NCI-H1092 (cell line): ENCODE measurements at places on chromosomes 2 and 18.

- no peak for DNase-seq
Observed at GRCh38 chr2:186503827-186504606, 18.0 kb downstream of the ZC3H15 start.

DNA sequence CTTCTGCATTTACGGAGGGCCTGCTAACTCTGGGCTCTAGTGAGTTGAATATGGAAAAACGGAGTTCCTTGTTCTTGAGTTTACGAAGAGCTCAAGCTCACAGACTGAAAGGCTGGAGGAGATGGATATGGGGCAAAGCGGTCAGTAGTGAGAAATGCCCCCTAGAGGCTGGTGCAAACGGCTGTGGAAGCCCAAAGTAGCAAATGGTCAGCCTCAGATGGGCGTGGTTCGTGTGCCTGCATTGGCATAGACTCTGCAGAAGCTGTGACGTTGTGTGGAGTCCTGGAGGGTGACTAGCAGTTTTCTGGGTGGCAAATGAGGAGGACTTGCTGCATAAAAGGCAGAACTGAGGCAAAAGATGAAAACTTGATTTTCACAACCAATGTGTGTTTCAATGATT is 93.6 kb upstream of the TWIST2 start:
- no peak for DNase-seq

GRCh38 chr2:162342841-162343240 is 1.1 kb upstream of the GCA start:
- no peak for DNase-seq

DNA sequence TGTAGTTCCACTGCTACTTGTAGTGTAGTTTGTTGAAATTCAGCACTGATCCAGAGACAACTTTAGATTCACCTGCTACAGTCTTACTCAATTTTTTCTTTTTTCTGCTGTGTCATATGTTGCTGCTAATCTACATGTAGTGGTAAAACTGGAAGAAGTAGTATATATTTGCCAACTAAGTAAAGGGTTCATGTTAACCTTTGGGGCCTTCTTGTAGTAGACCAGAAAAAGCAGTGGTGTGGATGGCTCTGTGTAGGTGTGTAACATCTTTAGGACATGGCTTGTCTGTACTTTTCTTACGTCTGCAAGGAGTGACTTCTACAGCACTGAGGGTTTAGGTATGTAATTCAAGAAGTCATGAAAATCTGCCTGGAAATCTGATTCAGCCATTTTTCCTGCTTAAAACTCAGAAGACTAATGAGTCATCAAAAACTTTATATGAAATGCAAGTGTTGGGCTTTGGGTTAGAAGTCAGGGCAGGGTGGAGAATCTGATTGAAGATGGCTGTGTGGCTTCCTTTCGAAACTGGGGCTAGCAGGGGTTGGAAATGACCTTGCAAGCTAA is 8.4 kb downstream of the PTPRM start:
- no peak for DNase-seq

DNA sequence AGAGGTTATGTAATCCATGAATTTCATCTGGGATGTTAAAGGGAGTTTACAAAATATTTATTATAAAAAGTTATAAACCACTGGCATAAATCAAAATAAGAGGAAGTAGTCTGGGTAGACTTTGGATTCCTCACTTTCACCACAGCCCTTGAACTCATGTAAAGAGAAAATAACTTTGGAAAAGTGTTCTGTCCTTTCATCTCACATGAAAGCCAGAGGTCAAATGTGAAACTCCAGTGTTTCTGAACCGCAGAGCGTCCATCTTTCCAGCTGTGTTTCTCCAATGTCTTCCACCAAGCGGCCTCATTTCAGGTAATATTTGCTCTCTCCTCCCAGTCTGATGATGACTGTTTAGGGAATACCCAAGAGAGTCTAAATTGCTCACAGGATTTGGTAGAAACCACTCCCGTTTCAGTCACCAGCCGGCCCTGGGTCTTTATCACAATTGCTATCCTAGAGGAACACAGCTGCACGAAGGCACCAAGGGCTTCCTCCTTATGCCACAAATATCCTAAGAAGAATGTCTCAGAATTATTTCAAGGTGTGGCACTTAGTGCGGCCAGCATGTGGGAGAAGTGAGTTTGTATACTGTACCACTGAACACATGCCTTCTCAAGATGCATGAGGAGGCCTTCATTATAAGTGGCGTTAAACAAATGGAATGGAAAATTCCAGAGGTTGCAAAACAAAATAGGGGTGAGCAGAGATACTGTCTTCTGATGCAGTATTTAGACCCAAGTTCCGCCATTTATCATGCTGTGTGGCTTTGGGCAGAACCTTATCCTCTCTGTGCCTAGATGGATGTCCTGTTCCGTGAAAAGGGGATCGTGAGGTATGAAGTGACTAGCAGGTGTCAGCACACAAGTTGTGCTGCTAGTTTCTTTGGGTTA is 63.8 kb downstream of the ACTR2 start:
- no peak for DNase-seq

DNA sequence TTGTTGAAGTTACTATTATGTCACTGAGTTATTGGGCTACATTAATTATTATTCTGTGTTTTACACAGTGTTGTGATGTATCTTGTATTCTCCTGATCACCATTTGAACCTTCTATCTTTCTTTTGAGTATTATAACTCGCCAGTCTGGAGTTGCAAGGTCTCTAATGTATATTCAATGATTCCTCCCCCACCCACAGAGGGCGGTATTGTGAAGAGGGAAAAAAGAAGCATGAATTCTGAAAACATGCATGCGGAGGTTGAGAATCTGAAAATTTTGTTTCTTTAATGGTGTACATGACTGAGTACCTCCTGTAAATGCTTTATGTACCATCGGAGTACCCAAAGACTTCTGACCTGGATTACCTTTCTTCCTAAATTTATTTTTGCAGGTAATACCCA is 266.6 kb downstream of the NR4A2 start:
- DNase-seq = no peak

GRCh38 chr2:162025121-162025911 is 48.7 kb downstream of the DPP4 start:
- no peak for DNase-seq

GRCh38 chr18:79405781-79406575 is 10.2 kb downstream of the NFATC1 start:
- DNase-seq = no peak

- no peak for DNase-seq
Observed at GRCh38 chr18:3225588-3225987, 5.8 kb upstream of the MYOM1 start.

DNA sequence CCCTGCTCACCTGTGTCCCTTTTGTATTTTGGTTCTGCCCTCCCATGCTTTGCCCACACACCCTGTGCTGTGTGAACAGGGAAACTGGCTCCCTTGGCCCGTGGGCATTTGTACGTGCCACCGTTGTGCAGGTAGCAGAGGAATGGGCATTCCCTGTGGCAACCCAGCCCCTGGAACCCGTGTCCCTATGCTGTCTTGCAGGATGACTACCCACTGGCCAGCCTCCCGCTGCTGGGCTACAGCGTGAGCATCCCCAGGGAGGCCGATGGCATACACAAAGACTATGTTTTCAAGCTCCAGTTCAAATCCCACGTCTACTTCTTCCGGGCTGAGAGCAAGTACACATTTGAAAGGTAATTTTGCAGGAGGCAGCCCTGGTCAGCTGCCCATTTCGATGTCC is 15.3 kb downstream of the STK25 start:
- no peak for DNase-seq

DNA sequence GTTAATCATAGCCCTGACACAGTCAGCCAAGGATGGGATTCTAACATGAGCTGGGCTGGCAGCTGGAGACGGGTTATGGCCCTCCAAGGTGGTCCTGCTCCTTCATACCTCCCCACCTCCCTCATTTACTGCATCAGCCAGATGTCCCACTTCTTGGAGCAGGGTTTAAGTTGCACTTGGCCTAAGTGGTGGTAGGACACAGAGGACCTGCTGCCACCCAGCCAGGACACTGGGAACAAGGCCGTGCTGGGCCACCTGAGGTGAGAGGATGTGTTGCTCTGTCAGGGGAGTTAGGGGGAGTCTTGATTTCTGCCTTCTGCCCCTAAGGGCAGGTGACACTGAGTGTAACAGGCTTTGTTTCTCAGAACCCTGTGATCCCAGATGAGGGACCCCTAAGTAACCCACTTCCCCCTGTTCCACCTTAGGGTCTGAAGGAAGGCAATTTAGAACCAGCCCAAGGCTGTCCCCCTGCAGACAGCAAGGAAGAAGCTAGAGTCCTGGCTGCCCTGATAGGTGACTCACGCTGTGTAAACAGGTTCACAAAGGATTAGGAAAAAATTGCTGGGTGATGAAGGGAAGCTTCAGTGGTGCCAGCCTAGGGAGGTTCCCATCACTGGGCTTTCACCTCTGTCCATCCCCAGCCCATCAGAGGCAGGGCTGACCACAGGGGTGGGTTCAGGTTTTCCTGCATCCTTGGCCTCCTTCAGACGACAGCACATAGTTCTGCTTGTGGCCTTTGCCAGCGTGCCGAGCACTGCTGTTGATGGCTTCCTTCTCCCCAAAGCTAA is 114.3 kb upstream of the MCFD2 start:
- DNase-seq = no peak

DNA sequence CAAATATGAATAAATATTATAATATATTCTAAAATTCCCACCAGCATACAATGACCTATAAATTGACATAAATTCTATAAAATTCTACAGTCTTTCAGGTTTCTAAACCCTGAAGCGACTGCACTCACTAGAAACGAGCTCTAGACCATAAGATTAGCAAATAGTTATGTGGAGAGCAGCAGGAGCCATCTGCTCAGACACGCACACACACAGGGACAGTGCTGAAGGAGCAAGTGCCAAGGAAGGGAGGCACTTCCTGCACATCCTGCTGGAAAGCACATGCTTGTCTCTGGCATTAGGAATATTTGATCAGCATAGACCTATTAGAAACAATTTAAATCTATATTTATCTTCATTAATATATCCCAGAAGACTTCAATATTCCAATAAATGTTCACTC is 713.9 kb upstream of the CDH2 start:
- no peak for DNase-seq

DNA sequence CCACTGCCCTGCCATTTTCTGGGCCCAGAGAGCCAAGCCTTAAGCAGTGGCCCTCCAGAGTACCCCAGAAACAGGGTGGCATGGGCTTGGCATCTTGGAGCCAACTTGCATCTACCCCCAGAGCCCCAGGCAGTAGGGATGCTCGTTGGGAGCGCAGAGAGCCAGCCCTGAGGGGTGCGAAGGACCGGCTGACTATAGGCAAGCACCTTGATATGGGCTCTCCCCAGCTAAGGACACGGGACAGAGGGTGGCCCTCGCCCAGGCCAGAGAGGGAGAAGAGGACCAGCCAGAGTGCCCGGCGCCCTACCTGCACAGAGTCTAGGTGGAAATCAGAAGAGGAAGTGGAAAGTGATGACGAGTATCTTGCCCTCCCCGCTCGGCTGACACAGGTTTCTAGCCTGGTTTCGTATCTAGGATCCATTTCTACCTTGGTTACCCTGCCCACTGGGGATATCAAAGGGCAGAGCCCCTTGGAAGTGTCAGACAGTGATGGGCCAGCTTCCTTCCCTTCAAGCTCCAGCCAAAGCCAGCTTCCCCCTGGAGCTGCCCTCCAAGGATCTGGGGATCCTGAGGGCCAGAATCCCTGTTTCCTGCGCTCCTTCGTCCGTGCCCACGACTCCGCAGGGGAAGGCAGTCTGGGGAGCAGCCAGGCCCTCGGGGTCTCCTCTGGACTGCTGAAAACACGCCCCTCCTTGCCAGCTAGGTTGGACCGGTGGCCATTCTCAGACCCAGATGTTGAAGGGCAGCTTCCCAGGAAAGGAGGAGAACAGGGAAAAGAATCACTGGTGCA is 16.2 kb downstream of the CEP68 start:
- no peak for DNase-seq

DNA sequence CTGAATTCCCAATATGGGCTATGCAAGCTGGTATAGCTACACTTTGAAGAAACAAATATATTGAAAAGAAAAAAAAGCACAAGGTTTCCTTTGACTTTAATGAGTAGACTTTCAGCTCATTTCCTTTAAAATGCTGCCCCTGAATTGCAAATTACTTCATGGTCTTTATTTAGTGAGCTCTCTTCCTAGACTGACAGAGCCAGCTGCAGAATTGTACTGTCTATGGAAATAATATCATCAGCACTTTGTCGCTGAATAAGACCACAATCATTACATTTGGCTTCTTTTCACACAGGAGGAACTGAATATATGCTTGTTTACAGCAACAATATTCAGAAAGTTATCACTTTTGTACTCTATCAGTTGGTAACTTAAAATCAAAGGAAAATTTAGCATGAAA is 41.7 kb downstream of the ARL5A start:
- no peak for DNase-seq

DNA sequence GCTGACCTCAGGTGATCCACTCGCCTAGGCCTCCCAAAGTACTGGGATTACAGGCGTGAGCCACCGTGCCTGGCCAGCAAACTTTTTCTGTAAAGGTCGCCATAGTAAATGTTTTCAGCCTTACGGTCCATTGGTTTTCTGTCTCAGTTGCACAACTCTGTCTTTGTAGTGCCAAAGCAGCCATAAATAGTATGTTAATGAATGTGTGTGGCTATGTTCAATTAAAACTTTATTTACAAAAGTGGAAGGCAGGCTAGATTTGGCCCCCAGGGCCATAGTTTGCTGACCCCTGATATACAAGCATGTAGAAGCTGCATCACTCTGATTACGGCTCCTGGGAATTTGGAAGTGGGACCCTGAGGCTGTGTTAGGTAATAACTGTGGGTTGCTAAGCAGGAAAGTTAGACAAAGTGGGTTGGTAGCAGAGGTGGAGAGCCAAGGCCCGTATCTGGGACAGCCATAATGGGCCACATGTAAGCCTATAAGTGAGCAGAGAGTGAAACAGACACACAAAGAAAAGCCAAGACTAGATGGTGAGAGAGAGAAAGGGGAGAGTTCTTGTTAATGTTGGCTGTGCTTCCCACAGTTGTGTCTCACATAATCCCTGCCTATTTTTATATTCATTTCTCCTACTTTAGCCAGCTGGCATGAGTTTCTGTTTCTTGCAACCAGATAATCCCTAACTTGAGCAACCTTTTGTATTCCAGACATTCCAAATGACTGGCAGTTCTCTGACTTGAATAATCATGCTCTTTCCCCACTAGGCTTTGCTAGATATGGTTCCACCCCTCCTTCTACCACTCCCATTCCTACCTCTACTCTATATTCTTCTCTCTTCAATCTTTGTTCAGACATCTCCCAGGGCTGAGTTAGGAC is 223.3 kb upstream of the STON1 start:
- no peak for DNase-seq

DNA sequence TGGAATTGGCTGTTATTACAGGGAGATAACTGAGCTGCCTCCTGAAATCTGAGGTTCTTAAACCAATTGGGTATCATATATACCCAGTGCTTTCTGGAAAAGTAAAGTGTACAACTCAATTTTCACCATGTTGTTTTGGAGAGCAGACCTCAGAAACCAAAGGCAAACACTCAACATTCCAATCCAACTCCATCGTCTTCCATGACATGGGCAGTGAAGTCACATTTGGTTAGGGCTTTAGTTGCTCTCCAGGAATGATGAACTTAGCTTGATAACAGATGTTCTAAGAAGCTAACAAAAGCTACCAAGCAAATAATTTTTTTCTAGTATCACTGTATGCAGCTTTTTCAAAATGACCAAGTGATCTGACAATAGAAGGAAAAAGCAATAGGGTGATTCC is 107.0 kb upstream of the SLC35G4 start:
- no peak for DNase-seq

GRCh38 chr2:97701186-97701585 is 12.2 kb upstream of the ZAP70 start:
- DNase-seq = no peak

- no peak for DNase-seq
Observed at GRCh38 chr2:176956791-176957190, 255.8 kb upstream of the HNRNPA3 start.
